ENCODE measurements at places on chromosomes 7 and 10.

DNA sequence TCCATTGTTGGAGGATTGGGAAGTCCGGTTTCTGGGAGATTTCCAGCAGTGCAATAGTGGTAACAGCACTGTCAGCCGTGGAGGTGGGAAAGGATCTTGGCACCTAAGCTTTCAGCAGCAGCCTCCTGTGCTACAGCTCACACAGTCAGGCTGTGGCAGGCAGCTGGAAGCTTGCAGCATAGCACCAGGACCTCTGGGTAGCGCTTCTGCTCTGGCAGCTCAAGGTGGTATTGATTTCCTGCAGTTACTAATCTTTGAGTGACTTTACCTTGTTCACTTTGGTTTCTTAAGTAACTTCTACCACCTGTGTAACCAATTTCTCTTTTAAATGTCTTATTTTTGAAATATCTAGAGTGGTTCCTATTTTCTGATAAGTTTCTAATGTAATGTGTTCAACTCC is 130.5 kb downstream of the LHFPL3 start:
- no peak for DNase-seq

DNA sequence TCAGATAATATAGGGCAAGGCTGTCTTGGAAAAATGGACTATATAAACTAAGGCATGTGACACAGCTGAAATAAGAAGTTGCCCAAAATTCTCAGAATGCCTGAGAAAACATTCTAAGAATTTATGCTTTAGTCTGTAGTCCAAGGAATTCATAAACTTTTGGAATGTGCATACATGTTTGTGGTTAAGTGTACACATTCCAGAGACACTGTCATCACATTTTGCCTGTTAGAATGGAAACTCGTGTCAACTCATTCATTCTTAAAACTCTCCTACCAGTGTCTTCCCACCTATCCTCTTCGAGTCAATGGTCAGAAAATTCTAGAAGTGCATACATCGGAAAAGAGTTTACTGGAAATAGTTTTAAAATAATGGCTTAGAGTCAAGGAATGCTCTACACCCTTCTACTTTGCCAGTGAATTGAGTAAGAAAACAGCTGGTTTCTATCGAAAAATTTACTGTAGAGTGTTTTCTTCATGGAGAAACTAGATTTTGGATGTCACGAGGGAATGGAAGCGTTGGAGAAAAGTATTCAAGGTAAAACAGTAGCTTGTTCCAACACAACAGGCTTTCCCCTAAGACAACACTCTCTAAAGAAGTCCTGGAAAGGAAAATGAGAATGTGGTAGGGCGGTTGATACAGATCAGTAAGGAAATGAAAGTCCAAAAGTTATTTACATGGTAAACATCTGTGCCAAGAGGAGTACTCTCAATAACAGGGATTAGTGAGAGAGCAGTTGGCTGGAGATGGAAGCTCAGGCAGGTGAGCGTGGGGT is 1177.6 kb upstream of the C7orf33 start:
- peak; percentile 45 for DNase-seq

DNA sequence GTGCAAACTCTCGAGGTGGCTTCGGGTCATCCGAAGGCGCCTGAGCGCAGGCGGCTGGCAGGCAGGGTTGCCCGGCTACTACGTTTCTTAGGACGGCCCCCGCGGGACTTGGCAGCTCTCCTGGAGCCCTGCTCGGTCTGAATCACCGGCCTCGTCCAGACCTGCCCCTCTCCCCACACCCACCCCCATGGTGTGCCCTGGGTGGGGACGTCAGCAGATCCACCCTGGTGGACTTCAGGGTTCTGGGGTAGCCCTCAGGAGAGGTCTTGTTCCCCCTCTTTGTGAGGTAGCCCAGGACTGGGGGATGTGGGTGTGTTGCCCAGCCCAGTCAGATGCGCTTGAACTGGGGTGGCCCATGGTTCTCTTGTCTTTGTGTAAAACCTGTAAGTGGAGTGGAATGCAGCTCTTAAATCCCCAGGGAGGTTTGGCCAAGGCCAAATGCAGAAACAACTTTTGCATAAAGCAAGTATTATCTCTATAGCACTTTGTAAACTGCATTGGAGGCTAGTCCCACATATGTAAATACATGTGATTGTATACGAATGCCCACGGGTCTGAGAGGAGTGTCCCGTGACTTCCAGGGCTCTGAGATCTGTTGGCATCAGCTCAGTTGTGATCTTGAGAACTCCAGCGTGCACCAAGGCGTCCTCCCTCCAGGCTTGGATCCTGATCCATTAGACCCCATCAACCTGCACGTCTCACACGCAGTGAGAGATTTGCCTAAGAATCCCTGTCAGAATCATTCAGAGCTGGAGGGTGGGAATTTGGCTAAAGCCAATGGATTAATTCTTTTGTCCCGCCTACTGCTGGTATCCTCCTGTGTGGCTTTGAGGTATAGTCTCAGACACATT is 1.8 kb downstream of the PFKFB3 start:
- no peak for DNase-seq

DNA sequence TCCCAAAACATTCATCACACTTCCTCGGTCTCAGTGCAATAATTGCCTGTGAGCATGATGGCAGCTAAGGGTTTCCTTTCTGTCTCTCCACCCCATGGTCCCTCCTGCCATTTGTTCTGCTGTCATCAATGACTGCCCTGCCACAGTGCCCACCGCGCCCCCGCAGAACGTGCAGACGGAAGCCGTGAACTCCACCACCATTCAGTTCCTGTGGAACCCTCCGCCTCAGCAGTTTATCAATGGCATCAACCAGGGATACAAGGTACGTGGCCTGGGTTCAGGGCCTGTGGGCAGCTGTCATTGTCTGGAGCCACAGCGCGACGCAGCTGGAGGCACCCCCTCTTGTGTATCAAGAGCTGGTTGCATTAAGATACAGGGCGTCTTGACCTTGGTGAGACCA is 632.9 kb upstream of the FOXK1 start:
- no peak for DNase-seq

- DNase-seq = no peak
These were observed 196.8 kb downstream of the REEP3 start for GRCh38 chr10:63718006-63718405.

- DNase-seq = no peak
These were observed 2.4 kb downstream of the ARID5B start for GRCh38 chr10:61903928-61904344.

GRCh38 chr10:35745617-35746403 is 103.7 kb upstream of the FZD8 start:
- DNase-seq = no peak

DNA sequence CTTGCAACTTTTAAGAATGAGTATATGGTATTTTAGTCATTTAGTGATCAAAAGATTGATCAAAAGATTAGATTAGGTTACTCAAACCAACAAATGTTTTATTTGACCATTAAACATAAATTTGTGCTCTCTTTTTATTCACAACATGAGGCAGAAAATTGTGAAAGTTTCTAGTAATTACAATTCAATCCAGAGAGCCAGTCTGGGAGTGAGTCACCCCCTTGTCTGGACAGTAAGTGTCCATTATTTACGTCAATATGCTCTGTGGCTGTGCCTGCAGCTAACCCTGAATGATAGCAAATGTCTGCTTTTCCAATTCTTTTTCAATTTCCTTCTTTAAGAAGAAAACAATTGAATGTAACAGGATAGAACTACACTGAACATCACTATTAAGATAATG is 27.9 kb downstream of the GNG11 start:
- DNase-seq = no peak

- DNase-seq = no peak
These were observed 167.6 kb downstream of the GRID1 start for GRCh38 chr10:86199041-86199440.

GRCh38 chr7:101216001-101216859 is 1.2 kb downstream of the PLOD3 start:
- no peak for DNase-seq

- no peak for DNase-seq
These were observed 134.0 kb downstream of the CD36 start for GRCh38 chr7:80772347-80772993.

DNA sequence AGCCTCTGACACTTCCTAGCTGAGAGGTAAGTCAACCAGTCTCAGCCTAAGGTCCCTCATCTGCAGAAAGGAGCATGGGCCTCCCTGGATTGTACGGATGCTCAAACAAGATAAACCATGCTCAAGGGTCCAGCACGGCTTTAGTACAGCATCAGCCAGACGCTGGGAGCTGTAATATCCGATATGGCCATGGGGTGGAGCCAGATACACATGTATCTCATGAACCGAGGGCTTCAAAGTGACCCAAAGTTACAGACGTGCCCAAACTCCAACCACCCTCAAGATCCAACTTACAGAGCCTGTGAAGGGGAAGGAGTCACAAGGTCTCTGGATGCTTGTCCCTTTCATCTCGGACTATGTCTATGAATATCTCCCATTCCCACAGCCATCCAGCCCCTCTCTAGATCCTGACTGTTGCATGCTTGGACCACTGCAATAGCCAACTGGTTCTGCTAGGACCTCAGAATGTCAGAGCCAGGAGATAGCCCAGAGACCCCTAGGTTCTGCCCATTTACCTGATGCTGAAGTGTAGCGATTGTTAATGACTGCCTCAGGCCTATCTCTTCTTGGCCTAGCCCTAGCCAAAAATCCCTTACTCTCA is 142.4 kb downstream of the SH3PXD2A start:
- no peak for DNase-seq

DNA sequence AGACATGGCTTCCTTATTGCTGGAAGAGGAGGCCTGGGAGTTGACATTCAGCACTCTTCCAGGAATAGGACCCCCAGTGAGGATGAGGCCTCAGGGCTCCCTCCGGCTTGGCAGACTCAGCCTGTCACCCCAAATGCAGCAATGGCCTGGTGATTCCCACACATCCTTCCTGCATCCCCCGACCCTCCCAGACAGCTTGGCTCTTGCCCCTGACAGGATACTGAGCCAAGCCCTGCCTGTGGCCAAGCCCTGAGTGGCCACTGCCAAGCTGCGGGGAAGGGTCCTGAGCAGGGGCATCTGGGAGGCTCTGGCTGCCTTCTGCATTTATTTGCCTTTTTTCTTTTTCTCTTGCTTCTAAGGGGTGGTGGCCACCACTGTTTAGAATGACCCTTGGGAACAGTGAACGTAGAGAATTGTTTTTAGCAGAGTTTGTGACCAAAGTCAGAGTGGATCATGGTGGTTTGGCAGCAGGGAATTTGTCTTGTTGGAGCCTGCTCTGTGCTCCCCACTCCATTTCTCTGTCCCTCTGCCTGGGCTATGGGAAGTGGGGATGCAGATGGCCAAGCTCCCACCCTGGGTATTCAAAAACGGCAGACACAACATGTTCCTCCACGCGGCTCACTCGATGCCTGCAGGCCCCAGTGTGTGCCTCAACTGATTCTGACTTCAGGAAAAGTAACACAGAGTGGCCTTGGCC is 4.3 kb downstream of the PGAM2 start:
- DNase-seq = no peak

DNA sequence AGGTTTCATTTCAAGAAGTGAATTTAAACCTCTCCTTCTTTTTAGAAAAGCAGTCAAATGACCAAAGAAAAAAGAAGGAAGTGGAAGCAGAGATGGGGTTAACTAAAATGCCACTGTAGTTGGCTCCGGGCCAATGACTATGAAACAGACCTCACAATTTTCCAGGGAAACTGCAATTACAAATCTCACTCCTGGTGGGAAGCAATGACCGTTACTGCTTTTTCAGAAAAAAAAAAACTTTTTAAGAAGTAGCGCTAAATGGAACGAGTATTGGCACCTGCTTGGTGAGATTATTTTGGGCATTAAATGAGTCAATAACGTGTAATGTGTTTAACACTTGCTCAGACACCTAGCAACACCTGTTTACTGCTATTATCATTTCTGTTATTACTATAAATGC is 1.2 kb downstream of the SFRP4 start:
- DNase-seq = no peak

- no peak for DNase-seq
These were observed 180.4 kb downstream of the TSPAN12 start for GRCh38 chr7:120677535-120677934.

DNA sequence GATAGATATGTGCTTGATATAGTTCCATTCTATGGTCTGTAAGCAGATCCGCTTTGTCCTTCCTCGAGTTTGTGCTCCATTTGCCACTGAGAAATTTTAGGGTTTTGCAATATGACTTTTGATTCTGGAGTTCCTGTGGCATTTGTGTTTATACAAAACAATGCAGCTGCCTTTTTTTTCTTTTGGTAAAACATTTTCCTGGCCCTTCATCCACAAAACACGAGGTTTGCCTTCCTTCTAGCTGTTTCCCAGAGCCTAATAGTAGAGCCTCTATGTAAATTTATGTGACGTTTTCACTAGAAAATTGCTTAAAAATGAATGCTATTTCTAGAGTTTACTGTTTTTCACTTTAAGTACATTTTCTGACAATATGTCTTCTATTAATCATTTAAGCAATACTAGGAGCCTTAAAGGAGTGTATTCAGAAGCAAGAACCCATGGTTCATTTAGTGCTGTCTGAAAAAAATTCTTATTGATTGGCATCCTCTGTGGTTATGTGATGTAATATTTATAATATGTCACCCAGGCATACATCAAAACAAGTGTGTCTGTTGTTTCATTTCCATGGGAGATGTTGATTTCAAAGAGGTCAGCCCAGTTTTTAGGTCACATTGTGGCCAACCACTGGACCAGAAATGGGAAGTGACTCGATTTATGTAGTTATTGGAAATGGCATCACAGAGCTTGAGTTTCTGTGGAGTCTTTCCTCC is 618.3 kb downstream of the LRMDA start:
- DNase-seq = no peak

DNA sequence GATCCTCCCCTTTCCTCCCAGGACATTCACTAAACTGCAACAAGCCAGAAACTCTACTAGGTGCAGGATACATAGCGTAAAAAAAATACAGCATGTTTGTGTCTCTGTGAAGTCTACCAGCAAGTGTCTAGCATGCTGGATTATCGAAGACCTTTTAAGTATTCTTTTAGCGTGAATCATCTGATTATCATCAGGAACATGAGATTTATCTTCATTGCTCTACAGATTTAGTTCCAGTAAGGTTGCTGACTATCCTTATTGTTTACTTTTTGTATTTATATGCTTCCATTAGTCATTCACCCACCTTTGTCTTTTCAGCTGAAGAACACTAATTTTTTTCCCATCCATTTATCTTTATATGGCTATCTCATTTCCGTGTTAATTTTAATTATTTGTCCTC is 62.8 kb downstream of the PDZD8 start:
- DNase-seq = no peak

- DNase-seq = no peak
These were observed 61.0 kb downstream of the CFAP46 start for GRCh38 chr10:132881186-132881920.

GRCh38 chr7:1725199-1725690 is 55.2 kb downstream of the ELFN1 start:
- DNase-seq = no peak

Measured in SK-N-MC (cell line).